Activated CD8-positive, alpha-beta memory T cell treated with anti-CD3 and anti-CD28 coated beads, Interleukin-2, amount 10 ng/mL, durations not matched to agents 7 days and 5 days (primary cell): ENCODE measurements at places on chromosomes 2 and 18.

DNA sequence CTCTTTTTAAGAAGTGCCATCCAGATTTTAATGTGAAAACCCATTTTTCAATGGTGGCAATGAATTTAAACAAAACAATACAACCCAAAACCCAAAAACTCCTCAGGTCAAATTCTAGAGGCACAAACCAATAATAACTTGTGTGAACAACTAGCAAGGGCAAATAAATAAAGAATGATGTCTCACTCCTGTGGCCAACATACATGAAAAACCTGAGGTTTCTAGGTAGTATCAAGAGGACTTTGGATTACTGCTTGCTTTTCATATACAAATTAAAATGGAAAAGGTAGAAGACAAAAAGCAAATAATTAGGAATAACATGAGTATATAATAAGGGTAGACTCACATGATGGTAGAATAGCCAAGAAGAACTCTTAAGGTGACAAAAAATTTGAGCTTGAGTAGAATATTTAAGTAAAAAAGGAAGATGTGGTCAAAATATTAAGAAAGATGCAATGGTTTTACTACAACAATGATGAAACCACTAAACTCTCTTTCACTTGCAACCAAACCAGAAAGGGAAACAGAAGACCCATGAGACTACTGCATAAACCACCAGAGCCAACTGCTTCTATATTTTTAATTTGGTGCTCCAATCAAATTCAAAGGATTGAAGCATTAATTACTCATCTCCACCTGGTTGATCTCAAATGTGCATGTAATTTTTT lies 53.5 kb downstream of the DARS1 start:
- no peak overlapping the region for H3K4me3 ChIP-seq
- no peaks in the 10 kb centered on the region for H3K27me3 ChIP-seq
- peaks cover 34% of the 10 kb centered on the region for H3K4me1 ChIP-seq
- H3K36me3 ChIP-seq, result peaks cover 65% of the 10 kb centered on the region
- DNase-seq, result no peak

GRCh38 chr2:98518101-98518500 lies 73.4 kb downstream of the INPP4A start:
- no peak overlapping the region for H3K27ac ChIP-seq
- peaks cover 28% of the 10 kb centered on the region for H3K36me3 ChIP-seq
- no peaks in the 10 kb centered on the region for H3K27me3 ChIP-seq
- H3K4me1 ChIP-seq, result peaks cover 52% of the 10 kb centered on the region

DNA sequence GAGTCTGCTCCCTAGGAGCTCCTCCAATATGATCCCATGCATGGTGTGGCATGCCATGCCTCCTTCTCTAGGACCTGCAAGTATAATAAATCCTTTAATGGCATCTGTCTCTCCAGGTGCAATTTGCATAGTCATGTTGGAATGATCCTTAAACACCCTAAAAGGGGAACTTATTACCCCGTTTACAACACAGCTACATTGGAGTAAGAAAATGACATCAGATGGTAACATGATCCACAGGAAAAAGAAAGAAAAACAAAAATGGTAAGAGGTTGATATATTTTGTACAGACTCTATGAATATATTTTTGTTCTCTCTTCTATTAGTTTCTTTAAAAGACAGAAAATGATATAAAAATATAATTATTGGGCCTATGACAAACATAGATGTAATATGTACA lies 79.0 kb downstream of the CRACDL start:
- H3K27ac ChIP-seq, result no peak overlapping the region
- H3K27me3 ChIP-seq, result peaks cover 57% of the 10 kb centered on the region
- H3K4me3 ChIP-seq, result no peak overlapping the region
- H3K36me3 ChIP-seq, result peaks cover 11% of the 10 kb centered on the region

GRCh38 chr2:127195140-127196074 lies 24.7 kb downstream of the CYP27C1 start:
- H3K4me1 ChIP-seq, result no peaks in the 10 kb centered on the region
- H3K27me3 ChIP-seq, result no peaks in the 10 kb centered on the region
- DNase-seq, result no peak
- no peak overlapping the region for H3K27ac ChIP-seq

GRCh38 chr18:58768293-58768974 lies 96.2 kb upstream of the ZNF532 start:
- H3K4me3 ChIP-seq, result peak overlapping the region; percentile 4
- DNase-seq, result peak; percentile 69
- peaks cover 56% of the 10 kb centered on the region for H3K27me3 ChIP-seq
- no peaks in the 10 kb centered on the region for H3K36me3 ChIP-seq

DNA sequence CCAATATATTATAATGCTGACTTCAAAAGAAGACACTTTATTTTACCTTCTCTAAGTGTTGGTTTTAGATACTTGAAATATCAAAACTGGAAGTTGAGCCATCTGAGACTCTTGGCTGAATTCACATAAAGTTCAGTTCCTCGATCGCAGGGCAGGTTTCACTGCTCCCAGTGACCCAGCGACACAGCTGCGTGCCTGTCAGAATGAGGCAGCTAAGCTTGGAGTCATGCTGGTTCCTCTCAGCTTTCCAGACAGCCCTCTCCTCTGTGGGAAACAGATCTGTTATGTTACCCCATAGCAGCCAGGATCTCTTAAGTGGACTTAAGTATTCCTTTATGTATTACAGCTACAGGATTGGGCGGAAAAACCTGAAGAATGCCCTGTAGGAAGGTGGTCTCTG lies 142.8 kb upstream of the ALPP start:
- H3K4me1 ChIP-seq, result peaks cover 23% of the 10 kb centered on the region
- H3K27me3 ChIP-seq, result no peaks in the 10 kb centered on the region
- no peak overlapping the region for H3K27ac ChIP-seq
- no peak for DNase-seq

DNA sequence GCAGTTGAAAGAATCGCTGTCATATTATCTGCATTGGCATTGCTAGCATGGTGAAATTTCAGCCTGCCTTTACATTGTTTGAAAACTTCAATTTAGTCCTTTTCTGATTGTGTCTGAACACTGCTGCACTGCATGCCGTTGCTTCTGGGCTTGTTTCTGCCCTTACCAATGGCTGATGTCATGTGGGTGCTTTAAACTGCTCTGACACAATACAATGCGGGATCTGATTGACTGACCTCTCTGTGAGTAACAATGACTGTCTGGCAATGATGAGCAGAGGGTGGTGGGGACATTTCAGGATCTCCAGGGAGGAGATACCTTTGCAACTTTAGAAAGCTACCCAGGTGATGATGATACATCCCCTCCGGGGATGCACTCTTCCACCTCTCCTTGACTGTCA lies 119.5 kb upstream of the ZBTB14 start:
- no peak overlapping the region for H3K4me3 ChIP-seq
- H3K27ac ChIP-seq, result no peak overlapping the region

GRCh38 chr2:150060341-150060740 lies 427.1 kb downstream of the RND3 start:
- H3K27ac ChIP-seq, result no peak overlapping the region
- DNase-seq, result no peak
- H3K4me3 ChIP-seq, result no peak overlapping the region

DNA sequence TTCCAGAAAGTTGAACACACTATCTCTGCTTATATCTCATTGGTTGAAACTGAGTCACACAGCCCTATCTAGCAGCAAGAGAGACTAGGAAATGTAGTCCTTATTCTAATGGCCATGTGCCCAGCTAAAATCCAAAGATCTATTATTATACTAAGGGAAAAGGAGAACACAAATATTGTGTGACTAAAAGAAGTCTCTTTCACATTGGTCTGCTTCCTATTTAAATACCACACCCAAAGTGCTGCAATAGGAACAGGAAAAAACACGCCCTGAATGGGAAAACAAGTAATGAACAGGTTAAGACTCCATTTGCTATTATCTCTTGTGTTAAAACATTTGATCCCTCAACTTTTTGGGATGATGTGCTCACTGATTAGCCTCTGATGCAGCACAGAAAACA lies 86.8 kb upstream of the BARD1 start:
- no peaks in the 10 kb centered on the region for H3K4me1 ChIP-seq
- H3K36me3 ChIP-seq, result no peaks in the 10 kb centered on the region
- H3K4me3 ChIP-seq, result no peak overlapping the region

- H3K27me3 ChIP-seq, result no peaks in the 10 kb centered on the region
- peak overlapping the region; percentile 69 for H3K27ac ChIP-seq
- H3K36me3 ChIP-seq, result peaks cover 46% of the 10 kb centered on the region
- no peak for DNase-seq
- peaks cover 20% of the 10 kb centered on the region for H3K4me1 ChIP-seq
These were observed 21.6 kb downstream of the CPSF3 start for GRCh38 chr2:9445089-9445488.

GRCh38 chr18:66533693-66534092 lies 70.2 kb downstream of the CDH19 start:
- no peak for DNase-seq
- no peaks in the 10 kb centered on the region for H3K36me3 ChIP-seq
- no peak overlapping the region for H3K27ac ChIP-seq
- H3K27me3 ChIP-seq, result no peaks in the 10 kb centered on the region

GRCh38 chr2:28717339-28717758 lies 34.3 kb upstream of the PPP1CB start:
- no peak for DNase-seq
- no peaks in the 10 kb centered on the region for H3K27me3 ChIP-seq
- no peaks in the 10 kb centered on the region for H3K36me3 ChIP-seq
- H3K4me1 ChIP-seq, result peaks cover 11% of the 10 kb centered on the region

GRCh38 chr2:166613226-166613625 lies 119.2 kb upstream of the SCN7A start:
- DNase-seq, result no peak
- peaks cover 7% of the 10 kb centered on the region for H3K27me3 ChIP-seq
- no peaks in the 10 kb centered on the region for H3K36me3 ChIP-seq
- H3K4me3 ChIP-seq, result no peak overlapping the region

GRCh38 chr2:174326161-174327020 lies 8.4 kb upstream of the SP9 start:
- no peak overlapping the region for H3K27ac ChIP-seq
- H3K36me3 ChIP-seq, result no peaks in the 10 kb centered on the region
- peaks cover 22% of the 10 kb centered on the region for H3K4me1 ChIP-seq
- H3K27me3 ChIP-seq, result peaks cover 92% of the 10 kb centered on the region
- DNase-seq, result peak; percentile 42

GRCh38 chr2:10190737-10191532 lies 68.4 kb downstream of the RRM2 start:
- H3K4me1 ChIP-seq, result peaks cover 2% of the 10 kb centered on the region
- no peak overlapping the region for H3K4me3 ChIP-seq
- no peaks in the 10 kb centered on the region for H3K27me3 ChIP-seq
- DNase-seq, result no peak
- peaks cover 22% of the 10 kb centered on the region for H3K36me3 ChIP-seq
- H3K27ac ChIP-seq, result no peak overlapping the region

DNA sequence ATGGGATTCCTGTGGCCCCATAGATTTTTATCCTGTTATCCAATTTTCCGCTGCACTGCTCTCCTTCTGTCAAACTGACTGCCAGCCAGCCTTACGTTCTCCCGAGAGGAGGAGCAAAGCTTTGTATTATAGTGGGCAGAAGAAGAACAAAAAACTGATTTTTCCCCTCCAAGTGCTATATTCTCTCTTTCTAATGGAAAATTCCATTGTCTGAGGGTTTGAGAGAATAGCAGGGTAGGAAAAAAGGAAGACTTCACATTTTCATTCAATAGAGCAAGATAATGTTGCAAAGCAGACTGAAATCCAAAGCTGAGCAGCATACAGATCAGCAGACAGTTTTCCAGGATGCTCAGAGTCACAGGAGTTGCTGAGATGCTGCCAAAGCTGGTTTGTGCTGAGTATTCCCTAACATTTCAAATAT lies 238.0 kb downstream of the UBE2E3 start:
- no peak for DNase-seq
- no peak overlapping the region for H3K4me3 ChIP-seq
- H3K27ac ChIP-seq, result no peak overlapping the region
- H3K36me3 ChIP-seq, result peaks cover 63% of the 10 kb centered on the region
- peaks cover 24% of the 10 kb centered on the region for H3K4me1 ChIP-seq
